Fibroblast of lung (primary cell): ENCODE measurements at places on chromosomes 16 and 17. TPM values are rescaled to one million over a fixed set of nuclear protein-coding genes. Genes with fewer than 3 reads are reported as not detected.

Gene RDM1
- total RNA-seq: under 0.01 and 0.83 TPM in 2 replicates

GRCh38 chr17:60169921-60170817, 20.4 kb downstream of the CA4 start:
- DNase-seq: peak; percentile 45

Gene TP53TG3D
- 0.33 and 1.5 TPM in 2 replicates for total RNA-seq

Gene SLFN5
- total RNA-seq: 101 and 170 TPM in 2 replicates

Gene RCVRN
- total RNA-seq: not detected in 2 replicates

GRCh38 chr17:38613981-38614779, 8.4 kb upstream of the SRCIN1 start:
- DNase-seq: no peak

Gene ACBD4
- total RNA-seq: 7.7 and 18.0 TPM in 2 replicates

Gene PIK3R5
- total RNA-seq: not detected in 2 replicates

GRCh38 chr16:86736502-86736901, 158.2 kb downstream of the FOXL1 start:
- DNase-seq: no peak

DNA sequence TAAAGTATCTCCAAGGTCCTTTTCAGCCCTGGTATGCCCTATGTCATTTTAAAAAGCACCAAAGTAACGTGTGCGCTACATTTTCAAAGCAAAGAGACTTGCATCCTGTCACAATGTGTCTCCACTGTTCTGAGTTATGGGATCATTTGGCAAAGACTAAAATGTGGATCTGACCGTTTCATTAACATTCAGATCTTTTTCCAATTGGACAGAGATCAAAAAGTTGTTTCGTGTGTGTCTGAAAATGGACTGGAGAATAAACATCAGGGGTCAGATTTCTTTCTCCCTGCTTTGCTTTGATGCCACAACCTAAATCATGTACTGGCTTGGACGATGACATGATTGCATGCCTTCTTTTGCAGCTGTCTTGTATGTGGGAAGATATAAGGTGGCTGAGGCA, 136.0 kb upstream of the NOG start:
- no peak for DNase-seq
